ENCODE measurements at places on chromosomes 1 and 21. TPM values are rescaled to one million over a fixed set of nuclear protein-coding genes. Genes with fewer than 3 reads are reported as not detected.

GRCh38 chr1:222814536-222815439, at the start of gene DISP1:
DISP1 (plus strand) TSS chr1:222815039; CDS start chr1:222942824, 127,785 bp downstream.
- no peaks in the 10 kb centered on the region for H3K36me3 ChIP-seq
- DNase-seq: peak; percentile 87
- H3K4me1 ChIP-seq: peaks cover 14% of the 10 kb centered on the region
- peak within 1 kb of the TSS; percentile 94 for H3K27ac ChIP-seq

DNA sequence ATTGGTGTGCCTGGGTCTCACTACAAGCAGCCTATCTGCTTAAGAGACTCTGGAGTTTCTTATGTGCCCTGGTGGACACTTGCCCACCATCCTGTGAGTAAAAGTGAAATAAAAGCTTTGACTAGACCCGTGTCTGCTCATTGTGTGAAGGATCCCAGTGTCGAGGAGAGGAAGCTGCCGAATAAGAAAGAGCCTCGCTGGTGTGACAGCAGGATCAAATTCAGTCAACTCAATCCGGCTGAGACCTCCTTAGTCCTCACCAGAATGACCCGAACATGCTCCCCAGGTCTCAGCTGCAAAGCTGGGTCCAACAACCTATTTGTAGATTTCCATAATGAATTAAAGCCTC, 14.8 kb downstream of the CD2 start:
- no peaks in the 10 kb centered on the region for H3K36me3 ChIP-seq
- H3K4me3 ChIP-seq: no peak overlapping the region
- no peak overlapping the region for H3K27ac ChIP-seq

GRCh38 chr1:240464099-240464498, 147.9 kb downstream of the GREM2 start:
- H3K27me3 ChIP-seq: no peaks in the 10 kb centered on the region
- H3K4me3 ChIP-seq: no peak overlapping the region
- no peak for DNase-seq
- H3K4me1 ChIP-seq: no peaks in the 10 kb centered on the region

DNA sequence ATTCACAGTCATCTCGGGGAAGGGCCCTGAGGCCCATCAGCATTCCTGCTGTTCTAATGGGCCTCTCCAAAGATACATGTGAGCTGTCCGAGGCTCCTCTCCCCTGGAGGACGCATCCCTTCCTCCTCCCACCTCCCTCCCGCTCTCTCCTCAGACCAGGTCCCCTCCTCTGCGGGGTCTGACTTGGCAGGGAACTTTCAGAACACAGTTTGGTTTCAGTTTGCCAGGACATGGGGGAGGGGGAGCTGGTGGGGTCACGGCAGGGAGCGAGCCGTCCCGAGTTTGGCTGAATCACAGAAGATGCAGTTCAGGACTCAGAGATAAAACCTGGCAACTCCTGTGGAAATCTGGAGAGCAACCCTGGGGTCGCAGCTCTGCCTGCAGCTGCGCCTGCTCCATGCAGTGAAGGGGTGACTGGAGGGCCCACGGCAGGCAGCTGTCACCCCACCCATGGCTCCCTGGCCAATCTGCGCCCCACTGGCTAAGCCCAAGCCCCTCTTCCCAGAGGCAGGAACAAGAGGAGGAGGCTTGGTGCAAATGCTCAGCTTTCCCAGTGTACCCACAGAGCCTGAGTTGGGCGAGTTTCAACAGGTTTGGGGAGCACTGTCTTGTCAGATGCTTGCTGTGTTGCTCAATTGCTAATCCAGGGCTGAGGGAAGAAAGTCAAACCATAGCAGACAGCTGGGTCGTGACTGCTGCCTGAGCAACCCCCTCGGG, 5.7 kb downstream of the WNT4 start:
- H3K4me3 ChIP-seq: no peak overlapping the region
- no peak overlapping the region for H3K27ac ChIP-seq
- DNase-seq: peak; percentile 37
- H3K4me1 ChIP-seq: peaks cover 4% of the 10 kb centered on the region
- no peaks in the 10 kb centered on the region for H3K36me3 ChIP-seq

Gene CDCA8
- total RNA-seq: 28.1 TPM

GRCh38 chr21:29904359-29905282, 35.2 kb downstream of the GRIK1 start:
- no peaks in the 10 kb centered on the region for H3K36me3 ChIP-seq
- H3K4me1 ChIP-seq: no peaks in the 10 kb centered on the region

Gene TRNP1
- total RNA-seq: 7.7 TPM

- no peak overlapping the region for H3K4me3 ChIP-seq
- H3K27me3 ChIP-seq: no peaks in the 10 kb centered on the region
- H3K4me1 ChIP-seq: no peaks in the 10 kb centered on the region
- no peak overlapping the region for H3K27ac ChIP-seq
These were observed 3.2 kb downstream of the B3GALNT2 start for GRCh38 chr1:235500971-235501540.

DNA sequence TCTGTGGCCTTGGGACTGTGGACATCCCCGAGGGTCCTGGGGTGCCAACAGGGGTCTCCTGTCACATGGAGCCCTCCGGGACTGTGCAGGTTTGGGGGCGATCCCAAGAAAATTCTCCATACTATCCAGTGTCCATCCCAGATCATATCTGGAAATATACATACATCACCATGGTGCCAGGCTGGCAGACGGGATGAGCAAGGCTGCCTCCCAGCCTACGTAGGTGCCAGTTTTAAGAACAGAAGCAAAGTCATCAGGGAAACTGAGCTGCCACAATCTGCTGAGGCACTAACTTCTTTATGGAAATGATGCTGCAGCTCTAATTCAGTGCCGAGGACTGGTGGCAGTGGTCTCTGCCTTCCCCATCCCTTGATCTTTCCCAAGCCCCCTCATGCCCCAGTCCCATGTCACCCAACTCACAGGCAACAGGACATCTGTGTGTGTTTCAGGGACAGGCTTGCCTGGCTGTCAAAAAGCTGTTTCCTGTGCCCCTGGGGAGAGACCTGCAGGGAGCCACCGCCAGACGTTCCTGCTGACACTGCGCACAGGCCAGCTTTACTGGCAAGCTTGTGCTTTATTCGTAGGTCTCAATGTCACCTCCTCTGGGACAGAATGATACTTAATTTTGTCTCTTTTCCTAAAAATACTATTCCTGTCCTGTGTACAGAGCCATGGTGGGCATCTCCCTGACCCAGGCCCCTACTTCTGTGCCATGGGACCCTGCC, 15.5 kb downstream of the TEX35 start:
- H3K27ac ChIP-seq: no peak overlapping the region
- H3K4me1 ChIP-seq: no peaks in the 10 kb centered on the region
- no peaks in the 10 kb centered on the region for H3K36me3 ChIP-seq
- no peak for DNase-seq
- H3K27me3 ChIP-seq: no peaks in the 10 kb centered on the region

Gene HSD11B1
- 17.6 TPM for total RNA-seq

DNA sequence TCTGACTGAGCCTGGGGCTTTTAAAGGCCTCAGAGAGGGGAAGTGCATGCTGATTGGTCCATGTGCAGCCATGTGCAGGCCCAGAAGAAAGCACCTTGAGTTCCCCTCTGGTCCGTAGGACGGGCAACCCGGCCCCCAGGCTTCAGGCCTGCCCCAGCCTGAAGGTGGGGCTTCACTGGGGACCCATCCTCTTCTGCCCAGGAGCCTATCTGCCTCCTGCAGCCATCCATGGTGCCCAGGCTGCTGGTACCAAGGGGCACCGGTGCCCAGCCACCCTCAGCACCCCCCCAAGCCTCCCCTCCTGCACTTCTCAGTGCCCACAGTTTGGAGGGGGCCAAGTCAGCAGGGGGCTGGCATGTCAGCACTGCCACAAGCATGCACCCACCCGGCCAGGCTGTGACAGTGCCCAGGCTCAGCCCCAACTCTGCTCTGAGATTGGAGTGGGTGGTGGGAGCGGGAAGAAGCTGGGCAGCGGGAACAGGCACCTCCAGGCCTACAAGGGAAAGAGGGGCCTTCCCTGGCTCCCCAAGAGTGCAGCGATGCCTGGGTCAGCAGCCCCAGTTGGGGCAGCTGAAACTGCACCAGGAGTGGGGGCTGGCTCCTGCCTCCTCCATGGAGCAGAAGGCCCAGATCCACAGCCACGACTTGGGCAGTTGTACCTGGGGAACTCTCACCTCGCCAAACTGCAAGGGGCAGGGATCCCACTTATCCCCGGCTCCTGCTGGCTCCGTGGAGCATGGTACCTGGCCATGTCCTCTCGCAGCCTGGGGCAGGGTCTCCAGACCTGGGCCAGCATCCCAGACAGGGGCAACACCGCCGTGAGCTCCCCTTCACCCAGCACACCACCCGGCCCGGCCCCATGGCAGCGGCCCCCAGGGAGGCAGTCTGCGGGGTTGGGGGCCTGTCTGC, 11.7 kb downstream of the COL6A2 start:
- no peak for DNase-seq
- H3K27me3 ChIP-seq: no peaks in the 10 kb centered on the region
- H3K27ac ChIP-seq: no peak overlapping the region
- no peak overlapping the region for H3K4me3 ChIP-seq
- no peaks in the 10 kb centered on the region for H3K36me3 ChIP-seq
- no peaks in the 10 kb centered on the region for H3K4me1 ChIP-seq

DNA sequence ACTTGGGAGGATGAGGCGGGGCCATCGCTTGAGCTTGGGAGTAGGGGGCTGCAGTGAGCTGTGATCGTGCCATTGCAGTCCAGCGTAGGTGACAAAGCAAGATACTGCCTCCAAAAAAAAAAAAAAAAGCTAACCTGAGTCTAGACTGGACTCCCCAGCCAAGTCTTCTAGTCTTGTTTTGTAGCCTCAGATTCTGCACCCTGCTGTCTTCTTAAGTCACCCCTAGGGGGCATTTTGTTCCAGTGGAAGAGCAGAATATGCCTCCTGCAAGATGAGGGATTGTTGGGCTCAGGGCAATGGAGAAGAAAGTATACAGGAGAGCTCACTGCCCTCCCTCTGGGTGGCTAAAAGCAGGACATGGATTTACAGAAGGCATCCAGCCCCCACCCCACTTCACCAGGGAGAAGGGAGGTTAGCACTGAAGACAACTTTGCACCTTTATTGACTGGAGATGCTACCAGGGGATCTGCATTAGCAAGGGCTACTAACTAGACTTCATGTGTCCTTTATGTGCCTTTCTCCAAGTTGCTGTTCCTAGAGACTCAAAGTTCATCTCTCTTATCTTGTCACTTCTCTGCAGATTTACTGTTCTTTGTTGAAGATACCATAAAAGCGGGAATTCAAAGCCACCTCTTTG, 15.3 kb upstream of the RNF187 start:
- no peak overlapping the region for H3K27ac ChIP-seq
- DNase-seq: no peak
- H3K4me1 ChIP-seq: peaks cover 5% of the 10 kb centered on the region
- H3K36me3 ChIP-seq: no peaks in the 10 kb centered on the region
- no peaks in the 10 kb centered on the region for H3K27me3 ChIP-seq

DNA sequence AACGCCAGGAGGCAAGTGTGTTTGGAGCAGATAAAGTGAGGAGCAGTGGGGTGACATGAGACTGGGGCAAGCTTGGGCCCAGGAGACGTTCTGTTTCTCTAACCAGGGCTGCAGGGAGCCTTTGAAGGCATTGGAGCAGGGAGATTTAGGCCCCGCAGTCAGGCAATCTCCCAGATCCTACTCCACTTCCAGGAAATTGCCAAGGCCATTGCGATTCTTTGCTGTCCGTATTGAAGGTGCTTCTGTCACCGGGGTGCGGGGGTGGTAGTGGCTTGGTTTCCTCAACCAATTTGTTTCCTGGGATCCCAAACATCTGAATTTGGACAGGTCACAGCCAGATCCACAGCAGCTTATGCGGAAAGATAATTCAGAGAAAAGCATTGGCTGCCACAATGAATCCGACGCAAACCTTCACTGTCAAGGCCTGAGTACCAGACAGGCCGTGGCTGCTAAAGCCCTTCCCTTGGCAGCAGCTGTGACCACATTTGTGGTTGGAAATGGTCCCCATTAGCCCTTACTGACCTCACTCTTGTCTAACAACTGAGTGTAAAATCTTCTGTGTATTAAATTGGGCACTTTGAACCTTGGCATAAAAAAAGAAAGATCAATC, 385.6 kb downstream of the PTPRU start:
- no peaks in the 10 kb centered on the region for H3K27me3 ChIP-seq
- no peaks in the 10 kb centered on the region for H3K36me3 ChIP-seq
- H3K27ac ChIP-seq: no peak overlapping the region
- H3K4me3 ChIP-seq: no peak overlapping the region
- no peak for DNase-seq

DNA sequence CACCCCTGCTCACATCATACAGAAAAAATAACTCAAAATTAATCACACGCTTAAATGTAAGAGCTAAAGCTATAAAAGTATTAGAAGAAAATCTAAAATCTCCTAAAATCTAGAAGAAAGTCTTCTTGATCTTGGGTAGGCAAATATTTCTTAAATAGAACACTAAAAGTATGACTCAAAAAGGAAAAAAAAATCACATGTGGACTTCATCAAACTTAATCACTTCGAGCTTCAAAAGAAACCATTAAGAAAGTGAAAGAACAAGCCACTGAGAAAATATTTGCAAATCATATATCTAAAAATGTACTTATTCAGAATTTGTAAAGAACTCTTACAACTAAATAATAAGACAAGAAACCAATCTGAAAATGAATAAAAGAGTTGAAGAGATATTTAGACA, 32.7 kb downstream of the LRRC52 start:
- H3K4me1 ChIP-seq: no peaks in the 10 kb centered on the region
- H3K27ac ChIP-seq: no peak overlapping the region
- H3K27me3 ChIP-seq: no peaks in the 10 kb centered on the region

Gene KMO
- total RNA-seq: 0.39 TPM

GRCh38 chr1:218677026-218677425, 331.9 kb downstream of the TGFB2 start:
- DNase-seq: no peak
- H3K4me3 ChIP-seq: no peak overlapping the region
- no peaks in the 10 kb centered on the region for H3K27me3 ChIP-seq
- H3K27ac ChIP-seq: no peak overlapping the region

Gene POU3F1
- total RNA-seq: 6.0 TPM

DNA sequence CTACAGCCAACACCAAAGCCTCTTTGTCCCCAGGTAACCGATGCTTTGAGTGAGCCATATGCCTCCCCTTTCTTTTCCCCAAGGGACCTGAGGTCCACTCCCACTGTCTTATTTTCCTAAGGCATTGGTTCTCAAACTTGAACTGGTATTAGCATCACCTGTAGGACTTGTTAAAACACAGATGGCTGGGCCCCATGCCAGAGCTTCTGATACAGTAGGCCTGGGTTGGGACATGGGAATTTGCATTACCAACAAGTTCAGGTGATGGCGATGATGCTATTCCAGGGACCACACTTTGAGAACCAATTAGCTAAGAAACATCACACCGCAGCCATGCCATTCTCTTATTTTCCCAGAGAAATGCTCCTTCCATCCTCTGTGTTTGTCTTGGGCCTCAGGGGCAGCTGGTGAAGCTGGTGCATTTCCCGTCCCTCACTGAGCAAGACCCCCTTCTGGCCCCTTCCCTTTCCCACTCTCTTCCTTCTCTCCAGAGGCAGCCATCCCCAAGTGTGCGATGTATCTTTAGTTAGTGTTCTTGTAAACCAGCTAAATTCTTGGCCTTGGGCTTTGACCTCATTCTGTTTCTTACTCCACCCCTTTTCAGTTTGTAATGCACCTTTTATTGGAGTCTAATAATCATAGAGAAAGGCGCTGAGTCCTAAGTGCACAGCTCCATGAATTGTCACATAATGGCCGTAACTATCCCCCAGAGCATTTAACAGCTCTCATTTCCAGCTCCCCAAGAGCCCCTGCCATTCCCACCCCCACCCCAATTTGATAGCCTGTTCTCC, 14.2 kb upstream of the TTC22 start:
- no peak overlapping the region for H3K4me3 ChIP-seq

Gene NBPF6
- 6.8 TPM for total RNA-seq

- H3K27me3 ChIP-seq: no peaks in the 10 kb centered on the region
- H3K4me1 ChIP-seq: peaks cover 16% of the 10 kb centered on the region
These were observed 16.4 kb upstream of the KANK4 start for GRCh38 chr1:62335656-62336055.

Data from testis (tissue), 5 donors.